Activated CD4-positive, alpha-beta T cell treated with anti-CD3 and anti-CD28 coated beads, Interleukin-2, amount 50 U/mL, for 4 hours (primary cell): ENCODE measurements at places on chromosomes 3 and 15.

- DNase-seq: no peak
These were observed 199.4 kb upstream of the TTC14 start for GRCh38 chr3:180402471-180403073.

- no peak for DNase-seq
These were observed 46.4 kb upstream of the CAPN7 start for GRCh38 chr3:15159501-15160136.

- no peak for DNase-seq
These were observed 51.5 kb downstream of the ISG20 start for GRCh38 chr15:88690331-88690730.

GRCh38 chr15:77025083-77025901, 30.4 kb downstream of the PSTPIP1 start:
- DNase-seq: no peak

GRCh38 chr15:36831904-36832287, 252.5 kb downstream of the CDIN1 start:
- no peak for DNase-seq

DNA sequence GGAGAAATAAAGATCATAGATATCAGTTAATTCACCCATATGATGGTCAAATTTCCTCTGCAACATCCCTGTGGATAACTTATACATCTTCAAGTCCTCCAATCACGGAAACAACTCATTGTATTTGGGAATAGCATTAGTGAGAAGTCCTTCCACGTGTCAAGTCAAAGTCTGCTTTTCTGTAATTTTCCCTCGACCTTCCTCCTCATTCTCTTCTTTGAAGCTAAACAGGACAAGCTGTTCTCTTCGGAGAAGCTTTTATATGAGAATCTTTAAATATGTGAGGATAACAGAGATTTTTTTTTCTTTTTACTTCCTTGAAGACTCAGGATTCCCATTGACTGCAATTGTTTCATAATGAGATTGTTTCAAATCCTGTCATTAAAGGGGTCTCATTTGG, 230.4 kb downstream of the ZPLD1 start:
- no peak for DNase-seq

DNA sequence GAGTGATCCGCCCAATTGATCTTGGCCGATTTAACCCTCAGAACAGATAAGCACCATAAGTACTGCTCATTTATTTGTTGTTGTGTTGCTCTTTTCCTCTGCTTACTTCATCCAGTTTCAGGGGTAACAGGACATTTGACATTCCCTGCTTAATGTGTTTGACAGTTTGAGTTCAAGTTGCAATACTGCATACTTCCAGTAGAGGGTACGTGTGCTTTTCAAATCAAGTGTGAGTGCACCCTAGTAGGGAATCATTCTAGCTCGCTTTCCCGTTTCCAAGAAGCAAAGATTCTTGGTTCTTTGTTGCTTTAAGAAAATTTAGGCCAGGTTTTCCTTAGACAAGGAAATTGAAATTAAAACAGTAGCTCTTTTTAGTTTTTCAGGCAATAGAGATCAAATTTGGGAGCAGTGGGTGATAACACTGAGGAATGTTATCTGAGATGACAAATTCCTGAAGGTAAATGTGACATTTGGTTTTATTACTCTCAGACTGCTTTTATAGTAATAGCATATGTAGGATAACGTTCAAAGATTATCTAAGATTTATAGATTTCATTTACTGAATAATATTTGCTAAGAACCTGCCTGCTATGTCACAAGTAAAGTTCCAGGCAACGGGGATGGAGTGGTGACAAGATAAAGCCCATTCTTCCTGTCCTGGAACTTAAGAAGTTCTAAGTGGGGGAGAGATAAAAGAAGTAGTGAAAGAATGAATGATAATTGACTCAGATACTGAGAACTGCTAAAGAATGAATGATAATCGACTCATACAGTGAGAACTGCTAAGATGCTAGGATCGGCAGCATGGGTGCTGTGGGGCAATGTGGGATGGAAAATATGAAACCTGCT, 73.3 kb downstream of the SYNPR start:
- DNase-seq: no peak
